ENCODE measurements at places on chromosomes 3 and 15.
A peak's percentile ranks its signal among the peaks of the same experiment; 100 is the strongest.

DNA sequence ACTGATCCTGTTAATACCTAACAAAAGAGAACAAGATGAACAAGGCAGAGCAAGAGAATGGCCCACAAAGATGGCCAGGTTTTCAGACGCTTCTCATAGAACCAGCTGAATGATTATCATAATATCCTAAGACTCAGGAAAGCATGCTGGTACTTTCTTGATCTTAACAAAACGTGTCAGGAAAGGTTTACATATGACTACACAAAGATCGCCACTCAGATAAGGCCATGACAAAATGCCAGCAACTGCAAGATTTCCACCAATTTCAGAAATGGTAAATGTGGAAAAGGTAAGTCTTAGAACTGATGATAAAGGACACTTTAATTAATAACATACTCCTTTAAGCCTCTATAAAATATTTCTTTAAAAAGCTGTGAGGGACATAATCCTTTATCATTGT, 108.8 kb downstream of the DLG1 start:
- no peak for DNase-seq

GRCh38 chr15:83250781-83251180, 33.7 kb downstream of the BNC1 start:
- no peak for DNase-seq

GRCh38 chr3:8709801-8710507, 23.6 kb upstream of the CAV3 start:
- no peak for DNase-seq

- no peak for DNase-seq
Observed at GRCh38 chr3:137737208-137737607, 26.9 kb upstream of the SOX14 start.

GRCh38 chr3:133169331-133170068, 131.3 kb downstream of the TMEM108 start:
- DNase-seq, result no peak

DNA sequence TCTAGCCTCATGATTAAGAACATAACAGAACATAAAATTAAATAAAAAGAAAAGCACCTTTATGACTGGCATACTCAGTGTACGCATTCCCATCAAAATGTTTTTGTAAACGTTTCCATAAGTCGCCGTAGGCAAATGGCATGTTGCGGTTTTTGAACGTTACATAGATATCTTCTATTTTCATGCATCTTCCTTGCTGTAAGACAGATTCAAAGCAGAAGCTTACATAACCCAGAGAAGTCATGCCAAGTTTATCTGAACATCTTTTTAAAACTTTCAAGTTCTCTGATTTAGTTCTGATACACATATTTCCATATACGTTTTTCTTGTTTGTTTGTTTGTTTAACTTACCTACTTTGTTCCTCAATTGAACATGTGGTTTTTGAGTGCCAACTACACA, 388.6 kb downstream of the GABRG3 start:
- no peak for DNase-seq

DNA sequence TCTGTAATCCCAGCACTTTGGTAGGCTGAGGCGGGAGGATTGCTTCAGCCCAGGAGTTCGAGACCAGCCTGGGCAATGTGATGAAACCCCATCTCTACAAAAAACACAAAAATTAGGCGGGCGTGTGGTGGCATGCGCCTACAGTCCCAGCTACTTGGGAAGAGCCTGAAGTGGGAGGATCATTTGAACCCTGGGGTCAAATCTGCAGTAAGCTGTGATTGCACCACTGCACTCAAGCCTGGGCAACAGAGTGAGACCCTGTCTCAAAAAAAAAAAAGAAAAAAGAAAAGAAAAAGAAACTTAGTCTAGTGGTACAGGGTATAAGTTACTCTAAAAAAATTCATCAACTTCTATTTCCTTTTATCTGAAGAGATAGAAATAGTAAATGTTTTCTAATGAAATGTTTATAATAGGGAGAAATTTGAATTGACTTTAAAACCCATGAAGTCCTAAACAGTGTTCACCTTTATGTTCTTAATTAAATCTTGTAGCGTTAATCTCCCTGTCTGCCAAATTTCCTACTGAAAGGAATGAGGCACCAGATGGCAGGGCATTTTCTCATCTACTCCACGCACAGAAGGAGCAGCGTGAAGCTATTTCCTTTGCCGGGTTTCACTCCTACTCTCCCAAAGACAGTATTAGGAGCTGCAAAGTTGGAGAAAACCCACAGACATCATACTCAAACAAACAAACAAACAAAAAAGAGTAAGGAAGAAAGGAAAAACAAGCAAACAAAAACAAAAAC, 1.9 kb downstream of the PCLAF start:
- DNase-seq, result no peak

DNA sequence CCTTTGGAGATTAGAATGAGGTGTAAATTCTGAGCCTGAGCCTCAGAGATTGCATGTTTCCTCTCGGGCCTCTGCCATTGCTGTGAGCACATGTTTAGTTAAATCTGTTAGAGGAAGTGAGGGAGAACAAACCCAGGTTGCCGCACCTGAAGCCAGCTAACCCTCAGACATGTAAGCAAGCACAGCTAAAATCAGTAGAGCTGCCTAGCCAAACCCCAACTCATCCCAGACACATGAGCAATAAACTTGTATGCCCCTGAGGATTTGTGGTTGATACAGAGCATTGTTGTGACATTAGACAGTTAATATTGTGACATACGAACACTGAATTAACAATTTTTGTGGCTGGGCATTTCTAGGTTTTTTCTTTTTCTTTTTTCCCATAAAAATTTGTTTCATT, 41.9 kb downstream of the NMD3 start:
- DNase-seq, result peak; percentile 65

DNA sequence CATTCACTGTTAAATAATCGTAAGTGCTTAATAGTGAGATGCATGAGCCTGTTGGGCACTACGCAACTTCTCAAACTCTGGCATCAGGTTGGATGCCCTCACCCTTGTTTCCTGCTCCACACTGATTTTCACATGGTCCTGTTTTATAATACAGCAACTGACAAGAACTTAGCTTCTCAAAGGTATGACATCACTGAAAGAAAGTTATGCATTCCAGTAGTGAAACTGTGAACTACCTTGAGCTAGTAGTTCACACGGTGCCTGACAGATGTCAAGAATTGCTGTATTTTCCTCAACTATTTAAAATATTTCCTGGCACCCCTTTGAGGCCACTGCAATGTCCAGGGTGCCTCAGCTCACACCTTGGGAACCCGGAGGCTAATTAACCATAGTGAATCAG, 327.5 kb downstream of the RORA start:
- no peak for DNase-seq

GRCh38 chr3:191020730-191021396, 158.4 kb upstream of the GMNC start:
- peak; percentile 2 for DNase-seq

- DNase-seq, result no peak
Observed at GRCh38 chr3:12931273-12931905, 90.0 kb upstream of the RPL32 start.

GRCh38 chr3:121488628-121489027, 57.2 kb downstream of the POLQ start:
- no peak for DNase-seq

GRCh38 chr3:106473576-106474475, 605.0 kb upstream of the CBLB start:
- DNase-seq, result no peak

GRCh38 chr3:100496711-100497261, 4.4 kb downstream of the TMEM45A start:
- DNase-seq, result peak; percentile 70

GRCh38 chr15:75577401-75578172, 1.5 kb downstream of the PTPN9 start:
- DNase-seq, result peak; percentile 28

GRCh38 chr3:189304465-189305351, 132.9 kb downstream of the TPRG1 start:
- DNase-seq, result no peak

- DNase-seq, result no peak
Observed at GRCh38 chr3:159751752-159752151, 236.9 kb upstream of the IL12A start.

- no peak for DNase-seq
Observed at GRCh38 chr3:171184372-171184771, 157.9 kb upstream of the SLC2A2 start.

DNA sequence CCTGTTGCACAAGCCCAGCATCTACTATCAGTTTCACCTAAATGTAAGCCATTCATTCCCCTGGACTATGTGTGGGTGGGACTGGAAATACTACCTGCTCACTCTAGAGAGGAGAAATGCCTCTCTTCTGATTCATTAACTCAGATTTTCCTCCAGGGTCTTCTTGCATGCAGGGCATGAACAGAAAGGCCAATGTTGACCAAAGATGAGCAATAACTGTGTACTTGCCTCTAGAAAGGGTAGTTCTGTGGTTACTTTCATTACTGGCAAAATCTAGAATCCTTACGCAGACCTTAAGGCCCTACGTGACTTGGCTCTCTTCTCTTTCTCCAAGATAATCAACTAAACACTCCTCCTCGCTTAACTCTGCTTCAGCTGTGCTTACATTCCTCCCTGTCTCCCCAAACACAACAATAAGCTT, 81.4 kb upstream of the PSMD6 start:
- peak; percentile 87 for DNase-seq

DNA sequence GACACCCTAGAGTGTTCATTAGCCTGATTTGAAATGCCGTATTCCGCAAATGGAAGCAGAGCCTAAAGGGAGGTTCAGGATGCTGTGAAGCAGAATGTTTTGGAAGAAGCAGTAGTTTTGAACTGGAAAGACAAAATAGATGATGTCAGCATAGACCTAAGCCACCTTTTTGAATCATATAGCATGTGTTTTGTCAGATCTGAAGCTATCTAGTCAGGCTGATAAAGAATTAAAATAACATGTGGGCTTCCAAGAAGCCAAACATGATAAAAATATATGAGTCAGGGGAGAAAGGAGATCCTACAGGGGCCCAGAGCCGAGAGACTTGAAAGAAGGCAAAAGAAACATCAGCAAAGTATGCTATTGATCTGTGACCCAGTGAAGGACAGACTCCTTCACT, 47.2 kb upstream of the RASA2 start:
- peak; percentile 69 for DNase-seq

GRCh38 chr3:186360779-186361178, 1.3 kb downstream of the DGKG start:
- no peak for DNase-seq

DNA sequence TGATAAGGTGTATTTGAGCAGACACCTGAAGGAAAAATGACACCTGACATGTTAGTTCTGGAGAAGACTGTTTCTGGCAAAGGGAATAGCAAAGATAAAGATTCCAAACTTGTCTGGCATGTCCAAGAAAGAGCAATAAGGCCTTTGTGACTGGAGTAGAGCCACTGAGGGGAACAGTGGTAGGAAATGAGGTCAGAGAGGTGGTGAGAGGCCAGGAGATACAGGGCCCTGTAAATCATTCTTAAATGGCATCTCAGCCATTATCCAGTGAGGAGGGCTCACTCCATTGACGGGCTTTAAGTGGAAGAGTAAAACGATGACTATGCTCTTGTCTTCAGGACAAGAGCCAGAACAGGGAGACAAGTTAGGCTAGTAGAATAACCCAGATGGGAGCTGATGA, 4.5 kb downstream of the SLC49A4 start:
- no peak for DNase-seq

DNA sequence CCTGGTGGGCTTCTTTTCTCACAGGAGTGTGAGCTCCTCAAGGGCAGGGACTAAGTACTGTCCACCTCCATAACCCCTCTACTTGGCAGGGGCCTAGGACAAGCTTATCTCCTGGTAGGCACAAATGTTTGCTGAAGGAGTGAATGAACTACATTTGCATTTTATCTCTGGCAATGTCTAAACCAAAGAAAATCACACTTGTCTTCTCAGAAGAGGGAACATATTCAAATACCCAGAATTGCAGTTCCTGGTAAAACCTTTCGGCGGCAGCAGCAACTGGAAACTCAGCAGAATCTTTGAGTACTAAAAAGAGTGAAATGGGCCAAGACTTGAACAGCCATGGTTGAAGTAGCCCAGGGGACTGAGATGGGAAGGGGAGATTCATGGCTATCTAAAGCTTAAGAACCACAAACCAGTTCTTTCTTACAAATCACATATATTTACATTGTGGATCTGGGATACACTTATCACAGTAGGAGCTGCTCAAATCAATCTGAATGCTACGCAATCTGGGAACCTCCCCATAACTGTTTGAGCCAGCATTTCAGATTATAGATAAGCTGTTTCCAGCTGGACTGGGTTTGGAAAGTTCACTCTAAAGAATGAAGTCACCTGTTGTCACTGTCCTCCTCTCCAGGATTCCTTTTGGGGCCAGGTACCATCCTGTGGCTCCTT, 18.7 kb upstream of the PTPN9 start:
- no peak for DNase-seq

DNA sequence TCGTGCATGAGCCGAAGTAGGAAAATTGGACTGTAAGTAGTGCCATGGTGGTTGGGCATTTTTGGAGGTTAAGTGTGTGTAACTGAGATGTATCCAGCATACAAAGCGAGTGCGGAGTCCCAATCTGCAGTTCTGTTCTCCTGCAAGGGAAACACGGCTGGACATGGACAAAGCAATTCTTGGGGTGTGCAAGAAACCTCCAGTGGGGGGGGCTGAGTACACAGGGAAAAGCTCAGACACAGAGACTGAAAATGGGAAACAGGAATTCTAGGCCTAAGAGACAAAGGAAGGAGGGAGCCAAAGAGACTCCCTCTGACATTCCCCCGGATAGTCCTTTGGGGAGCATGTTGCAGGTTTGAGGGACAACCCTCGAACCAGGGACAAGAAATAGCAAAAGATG, 83.2 kb upstream of the PLSCR4 start:
- peak; percentile 15 for DNase-seq

- no peak for DNase-seq
Observed at GRCh38 chr3:56724676-56725075, 41.6 kb upstream of the TASOR start.

DNA sequence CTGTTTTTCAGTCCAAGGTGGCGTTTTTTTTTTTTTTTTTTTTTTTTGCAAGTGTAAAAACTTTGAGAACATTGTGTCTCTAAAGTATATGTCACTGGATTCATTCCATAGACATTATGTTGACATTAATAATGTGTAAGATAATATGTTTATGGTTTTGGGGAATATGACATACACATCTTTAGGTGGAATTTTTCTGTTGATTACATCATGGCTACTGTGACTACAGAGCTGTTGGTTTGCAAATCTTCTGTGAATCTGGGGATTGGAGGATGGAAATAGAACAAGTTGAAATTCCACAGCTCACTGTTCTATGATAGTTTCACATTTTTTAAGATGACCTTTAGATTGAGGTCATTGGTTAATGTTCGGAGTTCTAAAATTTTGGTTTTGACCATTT, 24.4 kb upstream of the PLSCR2 start:
- peak; percentile 48 for DNase-seq

DNA sequence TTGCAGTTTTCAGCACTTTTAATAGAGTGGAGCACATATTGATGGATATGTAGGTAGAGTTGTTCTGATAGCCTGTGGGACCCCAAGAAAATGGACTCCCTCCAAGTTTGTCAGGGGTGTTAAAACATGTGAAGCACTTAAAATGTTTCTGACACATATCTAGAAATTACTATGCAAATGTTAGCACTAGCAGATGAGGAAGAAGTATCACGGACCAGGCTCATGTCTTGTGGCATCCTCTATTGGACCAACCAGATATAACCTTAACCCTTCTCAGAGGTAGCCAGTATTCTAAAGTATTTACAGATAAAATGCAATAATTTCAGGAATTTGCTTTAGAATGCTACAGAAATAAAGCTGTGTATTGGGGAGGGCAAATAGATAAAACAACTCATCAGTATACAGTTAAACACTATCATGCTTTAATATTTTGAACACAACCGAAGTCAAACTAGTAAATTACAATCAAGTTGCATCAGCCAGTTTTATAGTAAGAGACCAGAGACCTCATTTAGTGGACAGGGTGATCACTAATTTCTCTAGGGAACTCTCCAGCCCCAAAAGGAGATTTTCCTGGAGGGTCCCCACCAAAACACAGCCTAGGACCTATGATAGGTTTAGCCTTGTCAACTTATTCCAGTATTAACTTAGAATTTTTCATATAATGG, 57.2 kb upstream of the FBN1 start:
- no peak for DNase-seq
